Stimulated activated CD8-positive, alpha-beta memory T cell treated with anti-CD3 and anti-CD28 coated beads, Interleukin-7, amount 100 ng/mL, for 1 hour (primary cell): ENCODE measurements at places on chromosomes 6 and 20.

GRCh38 chr6:16446273-16446672, 207.9 kb downstream of the GMPR start:
- DNase-seq = no peak

GRCh38 chr6:92723390-92723931, 695.9 kb downstream of the EPHA7 start:
- DNase-seq = no peak

- DNase-seq = no peak
Observed at GRCh38 chr6:112475083-112475482, 128.0 kb downstream of the RFPL4B start.

DNA sequence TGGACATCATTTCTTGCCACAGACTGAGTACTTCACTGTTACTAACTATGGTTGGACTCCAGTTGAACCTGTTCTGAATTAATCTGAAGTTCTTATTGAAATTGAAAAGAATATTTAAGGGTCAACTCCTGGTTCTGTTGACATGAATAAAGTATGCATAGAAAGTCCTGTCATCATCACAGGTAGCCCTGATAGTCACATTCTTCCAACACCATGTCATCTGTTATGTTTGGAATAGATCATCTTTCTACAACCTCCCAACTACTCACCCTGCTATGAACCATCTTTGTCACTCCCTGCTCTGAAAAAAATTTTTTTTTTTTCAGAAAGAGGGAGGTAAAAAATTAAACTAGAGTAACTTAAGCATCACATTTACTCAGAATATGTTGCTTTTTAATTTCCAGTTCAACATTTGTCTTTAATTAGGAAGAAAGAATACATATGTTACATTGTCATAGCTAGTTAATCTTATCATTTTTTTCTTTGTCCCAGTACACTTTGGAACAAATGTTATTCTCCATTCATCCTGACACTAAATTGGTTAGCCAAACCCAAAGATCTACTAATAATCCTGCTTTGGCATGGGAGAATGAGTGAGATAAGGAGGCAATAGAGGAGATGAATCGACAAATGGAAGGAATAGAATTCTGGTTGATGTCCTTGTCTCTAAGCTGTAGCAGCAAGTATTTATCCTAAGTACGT, 775.1 kb upstream of the NRSN1 start:
- DNase-seq = no peak

- no peak for DNase-seq
Observed at GRCh38 chr6:42221546-42221945, 3.9 kb upstream of the MRPS10 start.

DNA sequence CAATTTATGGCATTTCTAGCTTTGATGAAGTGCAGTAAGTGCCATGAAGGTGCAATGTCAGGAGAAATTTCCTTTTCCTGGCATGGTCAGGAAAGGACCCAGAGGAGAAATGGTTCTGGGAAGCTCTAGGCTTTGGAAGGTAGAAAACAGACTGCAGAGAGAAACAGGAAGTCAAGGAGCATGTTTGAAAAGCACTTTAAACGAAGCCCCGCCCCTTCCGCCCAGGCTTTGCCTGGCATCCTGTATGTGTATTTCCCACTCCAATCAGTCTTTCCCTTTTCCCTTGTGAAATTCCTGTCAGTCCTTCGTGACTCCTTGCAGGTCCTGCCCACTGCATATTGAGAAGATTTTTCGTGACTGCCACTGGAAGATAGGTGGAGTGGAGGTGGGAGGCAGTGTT, 320.9 kb upstream of the SASH1 start:
- DNase-seq = no peak
